Pancreas (tissue), 10 donors: ENCODE measurements at places on chromosomes 1 and 21. TPM values are rescaled to one million over a fixed set of nuclear protein-coding genes. Genes with fewer than 3 reads are reported as not detected.

DNA sequence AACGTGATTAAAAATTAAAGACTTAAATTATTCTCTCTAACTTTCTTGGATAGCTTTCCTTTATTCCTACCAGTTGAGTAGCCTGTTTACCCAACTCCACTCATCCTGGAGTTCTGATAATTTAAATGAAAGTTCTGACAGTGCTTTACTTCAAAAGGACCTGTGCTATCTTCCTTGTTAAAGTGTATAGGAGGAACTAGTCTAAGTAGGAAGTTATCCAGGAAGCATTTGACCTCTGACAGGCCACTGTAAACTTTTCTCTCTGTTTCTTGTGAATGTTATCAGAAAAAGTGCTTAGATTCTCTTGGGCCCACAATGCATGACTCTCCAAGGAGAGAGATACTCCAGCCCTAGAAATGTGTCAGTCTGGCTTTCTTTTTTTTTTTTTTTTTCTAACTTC lies 9.2 kb downstream of the UAP1 start:
- no peak for DNase-seq
- H3K4me3 ChIP-seq: no peak overlapping the region
- no peak overlapping the region for H3K27ac ChIP-seq

DNA sequence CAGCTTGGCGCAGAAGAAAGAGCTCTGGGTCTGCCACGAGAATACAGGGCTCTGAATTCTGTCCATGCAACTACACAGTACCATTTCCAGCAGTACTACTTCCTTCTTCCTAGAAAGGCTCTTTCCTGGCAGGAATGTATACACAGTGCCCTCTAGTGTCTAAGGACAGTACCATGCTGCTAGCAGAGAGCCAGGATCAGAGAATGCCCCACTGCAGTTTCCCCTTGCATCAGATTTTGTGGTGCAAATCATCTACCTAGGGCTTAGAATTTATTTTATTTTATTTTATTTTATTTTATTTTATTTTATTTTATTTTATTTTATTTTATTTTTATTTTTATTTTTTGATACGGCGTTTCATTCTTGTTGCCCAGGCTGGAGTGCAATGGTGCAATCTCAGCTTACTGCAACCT lies 50.8 kb downstream of the PAX7 start:
- no peaks in the 10 kb centered on the region for H3K27me3 ChIP-seq
- H3K4me3 ChIP-seq: no peak overlapping the region
- DNase-seq: no peak

DNA sequence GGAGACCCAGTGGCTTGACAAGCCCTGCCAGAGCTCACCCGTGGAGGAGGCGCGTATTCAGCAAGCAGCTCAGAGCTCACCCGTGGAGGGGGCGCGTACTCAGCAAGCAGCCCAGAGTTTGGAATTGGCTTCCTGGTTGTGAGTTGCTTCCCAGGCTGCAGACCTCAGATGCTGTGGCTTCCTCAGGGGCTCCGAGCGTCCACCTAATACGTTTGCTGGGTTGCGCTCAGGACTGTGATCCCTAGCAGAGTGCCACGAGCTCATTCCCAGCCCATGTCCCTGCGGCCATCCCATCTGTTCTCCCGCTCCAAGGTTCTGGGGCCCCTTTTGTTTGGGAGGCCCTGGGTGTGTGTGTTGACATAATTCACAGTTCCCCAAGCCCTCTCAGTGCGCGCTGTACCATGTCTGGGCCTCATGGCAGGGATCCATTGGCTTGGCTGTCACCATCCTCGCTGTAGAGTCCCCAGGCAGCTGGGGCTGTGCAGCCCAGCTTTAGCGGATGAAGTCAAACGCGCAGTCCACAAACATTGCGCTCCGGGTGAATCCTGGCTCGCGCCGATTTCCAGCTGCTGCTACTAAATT lies 3.6 kb downstream of the AJAP1 start:
- H3K36me3 ChIP-seq: no peaks in the 10 kb centered on the region
- H3K4me3 ChIP-seq: no peak overlapping the region
- no peak for DNase-seq
- no peaks in the 10 kb centered on the region for H3K4me1 ChIP-seq
- H3K27me3 ChIP-seq: no peaks in the 10 kb centered on the region

DNA sequence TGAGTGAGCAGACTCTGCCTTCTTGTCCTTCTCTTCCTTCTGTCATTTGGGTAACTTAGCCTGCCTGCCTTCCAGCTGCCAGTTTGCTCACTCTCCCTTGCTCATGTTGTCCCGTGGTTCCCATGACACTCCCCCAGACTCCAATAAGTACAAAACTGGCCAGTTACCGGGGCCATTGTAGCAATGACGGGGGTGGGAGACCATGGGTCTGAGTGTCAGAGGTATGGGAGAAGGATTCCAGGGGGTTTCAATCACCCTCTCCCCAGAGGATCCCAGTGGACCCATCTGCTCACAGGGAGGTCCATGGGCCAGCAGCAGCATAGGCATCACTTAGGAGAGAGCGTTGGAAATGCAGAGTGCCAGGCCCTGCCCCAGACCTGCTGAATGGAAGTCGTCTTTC lies 51.3 kb downstream of the CAPN9 start:
- no peaks in the 10 kb centered on the region for H3K36me3 ChIP-seq
- H3K27ac ChIP-seq: no peak overlapping the region
- no peaks in the 10 kb centered on the region for H3K4me1 ChIP-seq
- DNase-seq: no peak

DNA sequence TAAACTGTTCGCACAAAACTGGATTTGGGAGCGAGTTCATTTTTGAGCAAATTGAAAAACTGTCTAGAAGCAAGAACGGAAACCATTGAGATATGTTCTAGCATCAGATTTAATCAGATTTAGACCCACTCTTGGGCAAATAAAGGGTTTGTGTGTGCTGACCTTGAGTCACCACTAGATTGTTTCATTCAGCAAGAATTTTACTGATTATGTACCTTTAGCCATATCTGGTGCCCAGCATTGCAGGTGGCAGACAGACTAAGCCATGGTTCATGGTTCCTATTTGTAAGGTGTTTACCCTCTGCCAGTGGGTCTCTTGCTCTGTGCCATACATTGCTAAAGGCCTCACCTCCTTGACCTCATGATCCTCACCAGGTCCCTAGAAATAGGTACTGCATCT lies 1.4 kb downstream of the NUDC start:
- H3K4me1 ChIP-seq: peaks cover 16% of the 10 kb centered on the region
- peak overlapping the region; percentile 93 for H3K4me3 ChIP-seq
- no peak for DNase-seq
- peak overlapping the region; percentile 97 for H3K27ac ChIP-seq
- H3K36me3 ChIP-seq: peaks cover 25% of the 10 kb centered on the region

GRCh38 chr1:152145769-152146168 lies 13.3 kb downstream of the RPTN start:
- no peak overlapping the region for H3K27ac ChIP-seq
- no peaks in the 10 kb centered on the region for H3K4me1 ChIP-seq

- DNase-seq: no peak
- peak overlapping the region; percentile 45 for H3K27ac ChIP-seq
- H3K4me3 ChIP-seq: no peak overlapping the region
- no peaks in the 10 kb centered on the region for H3K36me3 ChIP-seq
- H3K27me3 ChIP-seq: no peaks in the 10 kb centered on the region
- peaks cover 37% of the 10 kb centered on the region for H3K4me1 ChIP-seq
Observed at GRCh38 chr1:116377541-116378529, 4.8 kb downstream of the ATP1A1 start.

DNA sequence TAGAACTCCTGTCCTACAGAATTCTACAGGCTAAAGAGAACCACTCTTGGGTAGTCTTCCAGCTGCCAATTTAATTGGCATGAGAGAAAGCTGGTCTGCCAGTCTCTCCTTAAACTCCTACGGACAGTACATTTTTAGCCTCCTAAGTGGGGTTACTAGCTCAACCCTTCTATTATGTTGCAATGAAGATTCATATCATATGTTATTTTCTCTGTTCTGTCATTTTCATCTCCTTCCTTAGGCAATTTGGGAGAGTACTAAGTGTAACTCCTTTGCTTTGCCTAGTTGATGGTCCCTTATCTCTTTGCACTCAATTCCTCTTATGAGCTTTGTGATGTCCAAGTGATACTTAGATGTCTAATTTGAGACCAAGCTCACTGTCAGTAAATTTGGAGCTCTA lies 14.0 kb downstream of the GNAT2 start:
- H3K36me3 ChIP-seq: no peaks in the 10 kb centered on the region
- H3K27me3 ChIP-seq: no peaks in the 10 kb centered on the region
- H3K27ac ChIP-seq: no peak overlapping the region
- no peak for DNase-seq
- no peak overlapping the region for H3K4me3 ChIP-seq
- H3K4me1 ChIP-seq: no peaks in the 10 kb centered on the region

- H3K27me3 ChIP-seq: no peaks in the 10 kb centered on the region
- DNase-seq: no peak
- no peak overlapping the region for H3K27ac ChIP-seq
- H3K4me1 ChIP-seq: no peaks in the 10 kb centered on the region
- no peaks in the 10 kb centered on the region for H3K36me3 ChIP-seq
Observed at GRCh38 chr1:182666706-182667105, 17.7 kb downstream of the RGS8 start.

INSRR gene
- 0.12 TPM for total RNA-seq

REN gene
- not detected for total RNA-seq

NIBAN1 gene
- 43.5 TPM for total RNA-seq

DFFA gene
- 11.8 TPM for total RNA-seq

INKA2 gene
- 2.1 TPM for total RNA-seq
